ENCODE measurements at places on chromosomes 6 and 20.

GRCh38 chr6:113258771-113259170 is 598.4 kb upstream of the MARCKS start:
- no peak for DNase-seq

- peak; percentile 67 for DNase-seq
Measured at GRCh38 chr6:30102970-30103871, 9.7 kb downstream of the TRIM31 start.

DNA sequence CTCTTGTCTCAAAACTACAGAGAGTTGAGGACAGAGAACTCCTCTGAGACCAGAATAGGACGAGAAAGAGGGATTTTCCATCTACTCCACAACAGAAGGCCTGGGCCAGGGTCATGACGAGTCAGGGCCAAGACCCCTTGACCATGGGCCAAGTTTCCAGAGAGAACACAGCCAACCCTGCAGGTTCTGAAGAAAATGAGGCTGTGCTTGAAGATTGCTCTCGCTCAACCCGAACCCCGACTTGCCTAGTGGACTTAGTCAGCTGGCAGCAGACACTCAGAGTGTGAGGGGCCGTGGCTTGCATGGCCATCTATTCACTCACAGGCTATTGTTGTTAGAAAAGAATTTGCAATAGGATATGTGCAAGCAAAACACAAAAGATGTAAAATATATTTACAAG is 54.5 kb downstream of the TMEM242 start:
- DNase-seq: no peak

- no peak for DNase-seq
Measured at GRCh38 chr6:31474871-31475286, 23.1 kb upstream of the MICB start.

- no peak for DNase-seq
Measured at GRCh38 chr6:42637681-42638080, 73.9 kb downstream of the UBR2 start.

DNA sequence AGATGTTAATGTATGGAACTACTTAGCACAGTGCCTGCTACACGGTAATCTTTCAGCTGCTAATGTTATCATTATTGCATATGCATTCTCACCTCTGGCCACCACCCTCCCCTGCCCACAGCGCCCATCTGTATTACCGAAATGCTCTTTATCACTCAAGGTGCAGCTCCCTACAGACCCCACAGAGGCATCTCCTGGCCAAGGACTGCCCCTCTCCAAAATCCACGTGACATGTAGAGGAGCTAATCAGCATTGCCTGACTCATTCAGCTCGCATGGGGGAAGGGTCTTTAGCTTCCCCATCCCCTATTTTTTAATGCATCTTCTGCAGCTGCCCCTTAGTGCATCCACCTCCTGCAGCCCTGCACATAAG is 41.8 kb downstream of the SLC22A23 start:
- no peak for DNase-seq

DNA sequence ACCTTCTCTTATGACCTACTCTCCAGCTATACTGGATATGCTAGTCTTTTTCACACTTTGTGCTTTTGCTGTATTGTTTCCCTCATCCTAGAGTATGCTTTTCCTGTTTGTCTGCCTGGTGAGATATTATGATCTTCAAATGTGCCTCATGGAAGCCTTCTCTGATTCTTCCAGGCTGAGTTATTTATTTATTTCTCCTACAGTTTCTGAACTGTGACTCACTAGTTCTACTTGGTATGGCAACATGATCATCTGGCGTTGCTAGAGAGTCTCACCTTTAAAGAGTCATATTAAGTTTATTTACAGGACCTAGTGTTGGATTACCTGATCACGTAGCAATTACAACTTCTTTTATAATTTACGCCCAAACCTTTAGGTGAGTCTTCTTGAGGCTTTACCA is 81.2 kb upstream of the HDAC2 start:
- no peak for DNase-seq

Data from stimulated activated CD8-positive, alpha-beta memory T cell treated with anti-CD3 and anti-CD28 coated beads, Interleukin-4, amount 100 ng/mL, for 1 hour (primary cell).